ENCODE measurements at places on chromosomes 6 and 20.

- DNase-seq: no peak
These were observed 2.3 kb downstream of the DNAAF9 start for GRCh38 chr20:3405139-3405538.

DNA sequence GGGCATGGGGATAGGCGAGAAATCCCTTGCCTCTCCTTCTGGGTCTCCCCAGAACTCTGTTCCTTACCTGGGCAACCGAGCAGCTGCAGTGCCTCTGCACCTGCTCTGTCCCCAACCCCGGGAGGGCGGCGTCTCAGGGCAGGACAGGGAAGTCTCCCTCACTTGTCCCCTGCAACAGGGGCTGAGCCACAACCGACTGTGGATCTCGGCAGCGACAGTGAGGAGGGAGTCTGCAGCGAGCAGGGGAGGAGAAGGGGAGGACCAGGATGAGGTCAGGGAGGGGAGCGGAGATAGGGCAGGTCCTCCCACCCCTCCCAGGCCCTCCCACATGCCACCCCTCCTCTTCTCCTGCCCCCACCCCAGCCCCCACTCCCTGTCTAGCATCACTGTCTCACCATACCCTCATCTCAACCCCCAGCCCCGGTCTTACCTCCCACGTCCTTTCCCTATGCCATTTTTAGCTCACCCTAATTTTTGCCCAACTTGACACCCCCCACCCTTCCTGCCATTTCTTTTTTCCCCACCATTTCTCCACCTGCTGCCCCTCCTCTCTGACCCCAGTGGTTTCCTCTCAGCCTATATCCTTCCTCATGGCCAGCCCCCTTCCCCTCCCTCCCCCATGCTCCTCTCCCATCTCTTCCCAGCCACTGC, at the start of gene TNXB:
TNXB (minus strand) TSS at position 225 of the 651 bp plus-strand sequence. CDS start 11,140 bp downstream, outside the sequence.
- DNase-seq: no peak

DNA sequence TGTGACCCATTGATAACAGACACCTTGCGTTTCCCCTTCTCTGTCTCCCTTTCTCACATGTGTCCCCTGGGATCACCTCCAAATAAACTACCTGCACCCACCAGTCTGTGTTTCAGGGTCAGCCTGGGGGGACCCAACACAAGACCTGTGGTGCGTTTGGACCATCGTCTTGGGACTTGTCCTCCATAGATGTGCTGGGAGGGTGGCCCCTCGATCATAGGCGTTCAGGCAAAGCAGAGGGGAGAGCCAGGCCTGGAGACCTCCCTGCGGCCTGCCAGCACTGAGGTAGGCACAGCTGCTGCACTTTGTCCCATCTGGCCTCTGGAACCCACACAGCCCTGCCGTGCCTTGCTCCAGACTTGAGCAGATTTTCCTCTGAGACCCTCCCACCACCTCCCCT, 18.1 kb downstream of the CST9 start:
- DNase-seq: no peak

GRCh38 chr6:155765275-155766194, 309.9 kb upstream of the NOX3 start:
- DNase-seq: no peak

- DNase-seq: peak; percentile 30
These were observed 82.7 kb downstream of the SAMD3 start for GRCh38 chr6:130140084-130140483.

GRCh38 chr6:129134535-129134934, 251.6 kb downstream of the LAMA2 start:
- DNase-seq: no peak

DNA sequence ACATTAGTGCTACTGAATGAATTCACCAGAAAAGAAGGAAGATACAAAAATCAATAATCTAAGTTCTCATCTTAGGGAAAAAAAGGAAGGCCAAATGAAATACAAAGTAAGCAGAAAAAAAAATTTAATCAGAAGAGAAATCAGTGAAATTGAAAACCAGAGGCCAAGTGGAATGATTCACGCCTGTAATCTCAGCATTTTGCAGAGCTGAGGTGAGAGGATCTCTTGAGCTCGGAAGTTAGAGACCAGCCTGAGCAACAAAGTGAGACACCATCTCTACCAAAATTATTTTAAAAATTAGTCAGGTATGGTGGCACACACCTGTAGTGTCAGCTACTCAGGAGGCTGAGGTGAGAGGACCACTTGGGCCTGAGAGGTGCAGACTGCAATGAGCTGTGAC, 21.2 kb upstream of the ASF1A start:
- no peak for DNase-seq

GRCh38 chr6:127554435-127555006, 22.5 kb upstream of the C6orf58 start:
- peak; percentile 18 for DNase-seq

DNA sequence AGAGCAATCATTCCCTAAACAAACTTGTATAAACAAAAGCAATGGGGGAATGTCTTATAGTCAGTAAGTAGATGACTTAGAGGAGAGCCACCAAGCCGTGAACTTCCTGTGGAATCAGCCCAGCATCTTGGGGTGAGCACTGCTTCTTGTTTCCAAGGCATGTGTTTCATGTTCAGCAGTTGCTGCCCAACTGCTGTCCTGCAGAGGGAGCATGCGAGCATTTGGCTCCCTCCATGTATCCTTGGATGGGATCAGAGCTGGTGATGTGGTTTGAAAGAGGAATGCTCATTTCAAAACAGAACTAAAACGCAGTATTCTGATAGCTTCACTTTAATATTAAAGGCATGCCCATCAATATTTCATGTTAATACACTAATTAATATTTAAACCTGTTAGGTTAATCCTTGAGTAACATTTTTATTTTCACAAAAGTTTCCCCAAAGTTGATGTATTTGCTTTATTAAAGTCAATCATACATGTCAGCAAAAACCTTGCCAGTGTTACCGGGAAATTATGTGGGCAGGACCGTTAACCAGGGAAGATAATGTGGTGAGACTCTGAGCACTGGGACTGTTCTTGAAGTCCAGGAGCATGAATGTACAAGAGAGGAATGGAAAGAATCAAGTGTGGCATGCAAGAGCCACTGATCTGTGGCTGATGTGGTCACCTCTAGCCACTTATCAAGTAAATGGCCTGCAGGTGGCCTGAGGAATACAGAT, 172.1 kb upstream of the GGTLC1 start:
- DNase-seq: peak; percentile 43

DNA sequence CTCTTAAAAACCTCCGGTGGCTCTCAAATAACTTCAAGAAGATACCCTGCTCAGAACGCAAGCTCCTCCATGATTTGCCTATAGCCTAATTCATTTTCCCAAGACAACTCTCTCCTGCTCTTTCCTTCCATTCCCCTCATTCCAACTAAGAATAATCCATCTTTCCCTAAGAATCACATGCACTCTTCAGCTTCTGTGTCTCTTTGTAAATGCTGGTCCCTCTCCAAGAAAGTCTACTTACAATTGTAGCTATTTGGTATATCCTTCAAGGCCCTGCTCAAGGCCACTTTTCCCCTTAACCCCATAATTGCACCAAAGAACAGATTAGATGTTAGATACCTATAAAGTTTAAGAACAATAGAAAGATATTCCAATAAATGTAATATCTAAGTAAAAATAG, 7.4 kb upstream of the HEY2 start:
- DNase-seq: no peak
